ENCODE measurements at places on chromosomes 7 and 10.

DNA sequence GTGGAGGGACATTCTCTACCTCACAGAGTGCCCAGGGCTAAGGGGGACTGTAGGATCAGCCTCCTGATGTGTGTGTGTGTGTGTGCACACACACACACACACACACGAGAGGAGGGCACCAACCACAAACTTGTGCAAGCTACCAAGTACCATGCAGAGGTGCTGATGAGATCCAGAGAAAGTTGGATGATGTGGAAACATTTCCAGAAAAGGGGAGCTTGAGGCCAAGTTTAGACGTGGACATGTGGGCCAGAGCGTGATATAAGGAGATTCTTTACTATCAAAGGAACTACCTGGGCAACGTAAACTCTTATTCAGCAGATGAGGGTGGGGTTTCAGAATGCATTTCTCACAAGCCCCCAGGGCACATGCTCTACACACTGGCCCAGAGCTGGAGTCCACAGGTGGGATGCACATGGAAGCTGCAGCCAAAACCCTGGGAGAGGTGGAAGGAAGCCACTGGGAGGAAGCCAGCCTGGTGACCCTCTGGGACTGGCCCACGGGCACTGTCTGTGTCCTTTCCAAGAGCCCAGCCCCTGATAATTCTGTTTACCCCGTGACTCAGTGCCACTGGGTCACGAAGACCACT is 53.5 kb downstream of the DLG5 start:
- DNase-seq, result no peak

GRCh38 chr7:110977127-110977737 is 113.7 kb upstream of the LRRN3 start:
- DNase-seq, result no peak

GRCh38 chr7:69885431-69885830 is 287.2 kb downstream of the AUTS2 start:
- DNase-seq, result no peak

DNA sequence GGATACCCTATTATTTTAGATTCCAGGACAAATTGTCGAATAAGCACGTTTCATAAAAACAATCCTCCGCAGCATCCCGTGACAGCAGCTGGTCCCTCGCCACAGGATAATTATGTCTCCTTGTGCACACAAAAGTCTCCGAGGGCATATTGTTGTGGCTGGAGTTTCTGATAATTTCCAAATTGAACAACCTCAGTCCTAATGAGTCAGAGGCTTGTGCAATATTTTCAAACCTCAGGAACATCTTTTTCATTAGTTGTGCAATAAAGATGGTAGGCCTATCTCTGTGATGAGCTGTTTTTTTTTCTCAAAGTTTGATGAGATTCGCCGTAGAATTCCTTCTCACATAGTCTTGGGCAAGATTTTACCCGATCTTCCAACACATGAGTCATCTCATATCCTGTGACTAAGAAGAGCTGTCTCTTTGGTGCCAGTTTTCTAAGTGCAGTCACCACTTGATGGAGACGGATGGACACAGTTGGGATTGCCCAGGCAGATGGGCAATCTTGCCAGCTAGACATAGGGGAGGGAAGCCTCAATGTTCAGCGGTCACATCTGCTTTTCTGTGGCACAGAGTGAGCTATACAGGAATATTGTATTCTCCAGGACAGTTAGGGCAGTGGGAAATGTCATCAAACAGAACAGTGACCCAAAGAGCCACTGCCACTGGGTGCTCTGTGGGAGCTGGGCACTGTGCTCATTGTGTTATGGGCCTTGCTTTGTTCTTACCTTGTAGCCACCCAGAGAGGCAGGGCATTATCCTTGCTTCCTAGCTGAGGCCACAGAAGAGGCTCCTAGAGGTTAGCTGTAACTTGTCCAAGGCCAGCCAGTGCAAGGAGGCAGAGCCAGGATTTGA is 7.8 kb downstream of the HTRA1 start:
- no peak for DNase-seq

All from activated T-cell treated with anti-CD3 and anti-CD28 coated beads, Interleukin-2, amount 50 U/mL, for 72 hours (primary cell).